ENCODE measurements at places on chromosomes 2 and 18.

- no peak for DNase-seq
These were observed 1.1 kb upstream of the HOXD1 start for GRCh38 chr2:176187200-176187898.

GRCh38 chr2:195049372-195050031 lies 607.5 kb upstream of the SLC39A10 start:
- no peak for DNase-seq

DNA sequence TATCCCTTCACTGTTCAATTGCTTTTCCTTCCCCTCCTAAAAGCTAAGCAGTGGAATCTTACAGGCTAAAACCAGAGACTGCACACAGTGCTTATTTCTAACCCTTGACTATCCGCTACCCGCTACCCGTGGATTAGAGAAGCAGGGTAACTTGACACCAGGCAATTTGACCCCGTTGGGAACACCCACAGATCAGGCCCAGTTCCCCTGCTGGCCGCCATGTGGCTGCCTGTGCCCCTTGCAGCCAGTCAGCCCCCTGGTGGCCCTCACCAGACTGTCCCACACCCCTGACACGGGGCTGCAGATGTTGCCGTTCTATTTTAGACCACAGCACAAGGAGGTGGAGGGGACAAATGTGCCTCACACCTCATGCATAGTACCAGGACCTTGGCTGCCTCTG lies 74.8 kb downstream of the TXNL1 start:
- DNase-seq: no peak

- DNase-seq: no peak
These were observed 178.7 kb downstream of the NCKAP5 start for GRCh38 chr2:133389569-133389968.

- DNase-seq: peak; percentile 73
These were observed 94.3 kb downstream of the CDCA7 start for GRCh38 chr2:173448938-173449471.

DNA sequence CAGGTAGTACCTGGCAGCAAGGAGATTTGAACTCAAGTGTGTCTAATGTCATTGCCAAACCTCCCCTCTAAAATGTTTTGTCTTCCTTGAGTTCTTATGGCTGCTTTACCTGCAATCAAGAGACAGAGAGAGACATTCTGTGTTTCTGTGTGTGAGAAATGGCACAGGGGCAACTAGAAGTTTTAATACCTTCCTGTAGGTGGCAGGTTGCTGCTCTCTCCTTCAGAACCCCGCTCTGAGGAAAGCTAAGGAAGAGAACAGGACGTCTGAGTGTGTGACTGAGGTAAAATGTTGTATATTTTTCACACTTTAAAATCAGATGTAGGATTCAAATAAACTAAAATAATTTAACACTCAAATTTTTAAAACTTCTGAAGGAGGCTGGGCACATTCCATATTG lies 19.2 kb downstream of the DTNA start:
- DNase-seq: peak; percentile 21

- peak; percentile 17 for DNase-seq
These were observed 766 bp downstream of the PDE6D start for GRCh38 chr2:231780123-231780908.

- DNase-seq: no peak
These were observed 300.1 kb upstream of the NXPH2 start for GRCh38 chr2:139080244-139080643.

DNA sequence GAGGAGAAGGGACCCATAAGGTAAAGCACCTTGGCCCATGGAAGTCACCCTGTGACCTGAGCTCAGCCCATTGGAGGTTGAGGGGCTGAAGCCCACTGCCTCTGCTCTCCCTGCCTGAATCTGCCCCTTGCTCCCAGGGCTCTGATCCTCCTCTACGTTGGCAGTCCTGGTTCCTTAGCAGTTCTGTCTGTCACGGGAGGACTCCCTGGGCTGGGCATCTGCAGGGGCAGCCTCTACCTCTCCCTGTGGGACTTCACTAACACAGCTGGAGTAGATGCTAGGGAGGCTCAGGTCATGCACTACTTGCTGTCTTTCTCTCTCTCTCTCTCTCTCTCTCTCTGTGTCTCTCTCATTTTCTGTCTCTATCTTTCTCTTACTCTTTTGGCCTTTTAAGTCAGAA lies 8.7 kb downstream of the GYPC start:
- no peak for DNase-seq

GRCh38 chr2:54570925-54571694 lies 115.0 kb downstream of the SPTBN1 start:
- peak; percentile 31 for DNase-seq

GRCh38 chr2:238123218-238123971 lies 15.1 kb upstream of the KLHL30 start:
- DNase-seq: no peak

- DNase-seq: no peak
These were observed 25.4 kb downstream of the SMC6 start for GRCh38 chr2:17728210-17728609.

- DNase-seq: no peak
These were observed 46.5 kb downstream of the RNF144A start for GRCh38 chr2:6963727-6964126.

GRCh38 chr18:13710414-13710831 lies 15.9 kb downstream of the FAM210A start:
- no peak for DNase-seq

DNA sequence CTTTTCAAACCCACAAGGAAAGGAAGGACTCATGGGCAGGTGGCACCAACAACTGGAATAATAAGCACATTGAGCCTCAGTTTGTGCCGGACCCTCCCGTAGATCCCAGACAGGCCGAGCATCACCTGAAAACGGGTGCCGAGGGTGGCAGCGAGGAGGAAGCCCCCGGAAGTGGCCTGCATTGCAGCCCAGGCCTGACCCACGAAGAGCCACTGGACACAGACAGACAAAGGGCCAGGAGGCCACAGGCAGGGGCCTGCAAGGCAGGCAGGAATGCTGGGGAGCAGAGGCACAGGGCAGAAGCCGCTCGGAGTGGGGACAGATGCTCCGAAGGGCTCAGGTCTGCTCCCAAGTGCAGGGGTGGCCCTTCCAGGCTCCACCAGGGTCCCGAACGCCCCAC lies 31.7 kb downstream of the MTERF4 start:
- DNase-seq: no peak

- DNase-seq: no peak
These were observed 731 bp downstream of the RAB10 start for GRCh38 chr2:26034637-26034992.

GRCh38 chr2:112642966-112643365 lies 2.8 kb upstream of the SLC20A1 start:
- DNase-seq: peak; percentile 44

DNA sequence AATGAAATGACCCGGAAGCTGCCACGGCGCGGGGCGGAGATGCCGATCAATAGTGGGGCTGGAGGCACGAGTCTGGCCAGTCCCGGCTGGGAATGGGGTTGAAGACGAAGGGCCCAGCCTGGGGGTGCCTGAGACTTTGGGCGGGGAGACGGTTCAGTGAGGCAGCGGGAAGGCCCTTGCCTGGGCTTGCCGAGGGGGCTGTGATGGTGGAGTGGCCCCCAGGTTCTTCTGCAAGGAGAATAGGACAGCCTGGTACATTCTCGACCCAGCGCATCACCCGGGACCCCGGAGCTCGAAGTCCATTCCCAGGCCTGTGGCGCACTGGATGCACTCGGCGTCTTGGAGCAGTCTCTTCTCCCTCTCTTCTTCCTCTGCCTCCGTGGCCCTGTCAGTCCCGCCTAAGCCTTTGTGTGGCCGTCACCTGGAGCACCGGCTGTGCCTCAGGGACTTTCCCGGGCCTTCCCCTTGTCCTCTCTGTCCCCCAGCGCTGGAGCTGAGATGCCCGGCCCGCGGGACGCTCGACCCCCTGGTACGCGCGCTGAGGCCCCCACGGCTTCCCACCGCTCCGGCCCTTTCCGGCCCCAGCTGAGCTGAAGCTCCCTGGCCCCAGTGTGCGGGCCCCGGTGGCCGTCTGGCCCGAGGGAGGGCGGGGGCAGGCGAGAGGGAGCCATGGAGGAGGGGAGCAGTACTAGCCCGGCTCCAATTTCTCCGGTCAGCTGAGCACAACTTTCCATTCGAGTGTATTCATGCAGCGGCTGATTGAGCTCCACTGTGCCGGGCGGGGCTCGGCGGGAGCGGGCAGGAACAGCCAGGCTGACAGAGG lies 8.0 kb downstream of the SIX3 start:
- DNase-seq: no peak

- DNase-seq: no peak
These were observed 216.1 kb upstream of the RAB6C start for GRCh38 chr2:129763190-129763846.

DNA sequence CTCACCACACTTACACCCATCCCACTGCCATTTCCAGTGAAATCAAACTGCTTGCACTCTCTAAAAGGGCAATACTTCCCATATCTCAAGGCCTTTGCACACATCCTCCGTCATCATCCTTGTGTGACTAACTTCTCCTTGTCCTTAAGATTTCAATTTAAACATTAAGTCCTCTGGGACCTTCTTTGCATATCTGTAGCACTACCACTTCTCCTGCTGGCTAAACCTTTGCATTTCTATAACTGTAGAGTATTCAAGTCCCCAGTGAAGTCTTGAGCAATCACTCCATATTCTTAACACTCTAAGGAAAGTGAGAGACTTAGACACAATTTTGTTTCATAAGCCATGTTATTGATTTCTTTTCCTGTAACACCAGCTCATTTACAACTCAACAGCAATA lies 136.8 kb upstream of the EPHA4 start:
- DNase-seq: no peak

- no peak for DNase-seq
These were observed 763.3 kb downstream of the TRIB2 start for GRCh38 chr2:13480057-13480456.

GRCh38 chr2:237791977-237792727 lies 6.4 kb upstream of the RBM44 start:
- peak; percentile 37 for DNase-seq

- DNase-seq: peak; percentile 70
These were observed 69.2 kb downstream of the MARCHF4 start for GRCh38 chr2:216302981-216303676.

DNA sequence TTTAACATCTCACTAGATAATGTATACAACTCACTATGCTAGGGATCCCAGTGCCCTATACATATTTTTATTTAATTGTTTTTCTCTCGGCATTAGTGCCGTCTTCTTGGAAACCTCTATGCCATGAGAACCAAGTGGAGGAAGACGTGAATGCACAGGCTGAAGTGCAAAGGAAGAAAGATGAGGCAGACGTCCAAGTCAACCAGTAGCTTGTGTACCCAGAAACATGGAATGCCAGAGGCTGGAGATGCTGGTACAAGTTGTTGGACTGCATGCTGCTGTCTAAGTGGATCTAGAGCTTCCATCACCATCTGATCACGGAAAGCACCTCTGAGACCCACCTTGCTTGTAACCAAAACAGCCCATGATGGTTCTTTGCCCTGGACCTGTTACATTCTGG lies 12.5 kb upstream of the GEMIN6 start:
- peak; percentile 72 for DNase-seq

GRCh38 chr2:27241761-27242613 lies 20.9 kb downstream of the SLC30A3 start:
- DNase-seq: no peak

DNA sequence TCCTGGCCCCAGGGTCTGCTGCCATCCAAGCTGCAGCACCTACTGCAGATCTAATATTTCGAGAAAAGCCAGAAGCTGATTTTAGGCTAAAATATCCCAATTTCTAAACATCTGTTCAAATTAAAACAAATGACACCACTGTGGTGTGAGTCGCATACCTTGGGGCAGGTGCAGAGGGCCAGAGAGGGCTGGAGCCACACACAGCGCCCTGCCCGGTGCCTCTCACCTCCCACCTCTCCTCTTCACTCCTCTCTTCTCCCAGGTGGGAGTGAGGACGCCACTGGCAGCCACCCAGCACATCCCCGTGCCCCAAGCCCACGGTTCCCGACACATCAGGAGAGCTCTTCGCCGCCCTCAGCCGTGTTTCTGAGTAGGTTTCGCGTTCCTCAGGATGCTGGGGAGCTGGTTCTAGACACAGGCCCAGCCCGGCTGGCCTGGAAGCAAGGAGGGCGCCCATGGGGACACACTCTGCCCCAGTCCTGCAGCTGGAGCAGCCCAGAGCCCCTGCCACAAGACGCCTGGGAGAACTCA lies 21.4 kb downstream of the THAP4 start:
- no peak for DNase-seq

DNA sequence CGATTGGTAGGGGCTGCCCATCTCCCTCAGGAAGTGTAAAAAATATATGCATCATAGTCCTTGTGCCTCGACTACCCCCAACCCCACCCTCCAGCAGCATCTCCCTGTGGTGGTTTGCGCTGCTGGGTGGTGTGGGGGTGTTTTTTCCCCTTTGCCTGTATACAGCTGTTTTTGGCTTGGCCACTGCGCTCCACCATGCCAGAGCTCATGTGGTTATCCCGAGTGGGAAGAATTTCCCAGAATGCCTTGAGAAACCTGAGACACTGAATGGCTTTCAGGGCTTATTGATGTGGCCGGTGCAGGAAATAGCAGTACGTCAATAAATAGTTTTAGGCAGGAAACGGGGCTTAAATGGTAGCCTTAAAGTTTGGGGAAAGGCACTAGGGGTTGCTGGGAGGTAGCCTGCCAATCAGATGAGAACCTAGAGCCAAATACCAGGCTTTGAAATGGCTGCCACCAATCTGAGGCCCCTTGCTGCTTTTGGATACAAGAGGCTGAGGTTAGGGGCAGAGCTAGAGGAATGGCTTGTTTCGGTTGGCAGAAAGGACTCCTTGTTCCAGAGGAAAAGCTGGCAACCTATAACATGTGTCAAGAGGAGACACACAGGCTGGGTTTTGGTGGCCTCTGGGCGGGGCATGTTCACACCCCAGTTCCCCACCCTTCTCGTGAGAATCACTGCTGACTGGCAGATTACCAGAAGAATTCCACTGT lies 144.1 kb downstream of the SMAD7 start:
- DNase-seq: no peak

All from trophoblast cell (in vitro differentiated cells and primary cell).